Esophagus muscularis mucosa (tissue), 4 donors: ENCODE measurements at places on chromosomes 4 and X. TPM values are rescaled to one million over a fixed set of nuclear protein-coding genes. Genes with fewer than 3 reads are reported as not detected.

GRCh38 chr4:22794732-22795131, 102.0 kb downstream of the GBA3 start:
- no peak for DNase-seq

- DNase-seq, result no peak
Observed at GRCh38 chr4:145909281-145909715, 29.3 kb downstream of the ZNF827 start.

DNA sequence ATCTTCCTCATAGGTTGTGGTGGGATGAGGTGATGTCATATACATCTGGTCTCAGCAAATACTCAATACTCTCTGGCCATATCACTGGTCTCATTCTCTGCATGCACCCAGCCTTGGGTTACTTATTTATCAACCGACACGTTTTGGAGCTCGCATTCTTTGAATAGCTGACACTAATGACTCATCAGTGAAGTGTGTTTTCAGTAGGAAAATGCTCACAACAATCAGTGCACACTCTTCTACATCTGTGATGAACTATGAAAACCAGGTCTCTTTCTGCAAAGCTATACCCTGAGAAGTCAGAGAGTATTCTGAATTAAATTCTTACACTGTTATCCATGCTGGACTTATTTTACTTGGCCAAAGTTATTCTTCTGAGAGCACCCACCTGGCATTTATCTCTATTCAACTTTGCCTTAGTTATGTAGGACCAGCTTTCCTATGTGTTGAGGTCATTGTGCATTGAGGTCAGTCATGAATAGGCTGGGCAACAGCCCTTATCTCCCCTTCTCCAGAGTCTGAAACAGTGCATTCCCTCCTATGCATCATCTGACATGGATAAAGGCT, 58.7 kb upstream of the DHX15 start:
- DNase-seq, result peak; percentile 77

Gene SMARCA1
- total RNA-seq, result 52.2 TPM

DNA sequence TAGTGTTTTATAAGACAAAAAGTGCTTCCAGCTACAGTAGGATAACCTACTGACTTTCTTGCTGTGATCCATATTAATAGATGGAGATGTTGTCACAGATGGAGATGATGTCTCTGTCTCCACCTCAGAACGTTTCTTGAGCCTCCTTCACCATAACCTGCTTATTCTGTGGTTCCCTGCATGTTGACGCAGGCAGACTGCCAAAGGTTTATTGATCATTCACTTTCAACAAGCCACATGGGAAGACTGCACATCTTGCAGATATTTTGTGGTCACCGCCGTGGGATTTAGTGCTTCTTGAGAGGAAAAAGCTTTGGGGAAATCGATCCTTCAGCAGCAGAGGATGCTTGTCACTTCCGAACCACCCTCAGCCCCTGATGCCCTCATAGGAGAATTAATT, 943.0 kb upstream of the PRKX start:
- DNase-seq, result no peak
